Placental pericyte (primary cell): ENCODE measurements at places on chromosomes 6 and 20. TPM values are rescaled to one million over a fixed set of nuclear protein-coding genes. Genes with fewer than 3 reads are reported as not detected.

The CEP250 gene
- 20.8 and 21.5 TPM in 2 replicates for total RNA-seq

The RAD21L1 gene
- 0.57 and 0.66 TPM in 2 replicates for total RNA-seq

The LPA gene
- total RNA-seq, result not detected in 2 replicates

The THBD gene
- total RNA-seq, result 0.44 and 7.9 TPM in 2 replicates

The SMOC2 gene
- total RNA-seq, result 0.14 and 0.22 TPM in 2 replicates

The BANF2 gene
- total RNA-seq, result not detected in 2 replicates

The PAK1IP1 gene
- 14.2 and 22.6 TPM in 2 replicates for total RNA-seq

The BMP6 gene
- total RNA-seq, result 1.4 and 4.6 TPM in 2 replicates
